Osteoblast (primary cell): ENCODE measurements at places on chromosomes 4 and X. TPM values are rescaled to one million over a fixed set of nuclear protein-coding genes. Genes with fewer than 3 reads are reported as not detected.

GRCh38 chrX:45258731-45259402, 58.2 kb upstream of the DIPK2B start:
- no peak for DNase-seq

- DNase-seq: no peak
Observed at GRCh38 chrX:17415242-17415810, 40.3 kb downstream of the NHS start.

- no peak for DNase-seq
Observed at GRCh38 chrX:42732506-42732905, 45.5 kb downstream of the PPP1R2C start.

- no peak for DNase-seq
Observed at GRCh38 chrX:26762253-26762652, 546.3 kb downstream of the MAGEB5 start.

DNA sequence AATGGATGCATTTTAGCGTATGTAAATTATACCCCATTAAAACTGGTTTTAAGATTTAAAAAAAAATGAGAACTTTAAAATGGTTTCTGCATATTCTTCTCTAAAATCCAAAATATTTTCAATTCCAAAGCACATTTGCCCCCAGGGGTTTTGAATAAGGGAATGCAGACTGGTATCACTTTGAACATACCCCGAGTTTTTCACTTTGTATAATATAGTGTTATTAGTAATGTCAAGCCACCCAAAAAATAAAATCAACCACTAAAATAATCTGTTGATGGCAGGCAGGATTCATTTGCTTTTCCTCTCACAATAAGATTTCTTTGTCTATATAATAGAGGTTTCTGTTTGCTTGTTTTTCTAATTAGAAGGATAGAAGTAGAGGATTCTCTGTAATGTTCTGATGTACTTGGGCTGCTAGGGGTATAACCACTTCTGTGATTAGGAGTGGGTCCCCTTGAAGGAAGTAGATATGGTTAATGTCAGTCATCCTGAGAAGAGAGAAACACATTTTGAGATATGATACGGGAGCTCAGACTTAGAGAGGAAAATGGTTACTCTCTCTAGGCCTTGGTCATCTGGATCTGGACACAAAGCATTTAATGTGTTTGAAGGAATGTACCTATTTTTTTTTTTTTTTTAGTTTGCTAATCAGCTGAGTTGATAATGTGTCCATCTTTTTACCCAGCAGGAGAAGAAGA, 9.3 kb upstream of the LIN54 start:
- peak; percentile 43 for DNase-seq

DNA sequence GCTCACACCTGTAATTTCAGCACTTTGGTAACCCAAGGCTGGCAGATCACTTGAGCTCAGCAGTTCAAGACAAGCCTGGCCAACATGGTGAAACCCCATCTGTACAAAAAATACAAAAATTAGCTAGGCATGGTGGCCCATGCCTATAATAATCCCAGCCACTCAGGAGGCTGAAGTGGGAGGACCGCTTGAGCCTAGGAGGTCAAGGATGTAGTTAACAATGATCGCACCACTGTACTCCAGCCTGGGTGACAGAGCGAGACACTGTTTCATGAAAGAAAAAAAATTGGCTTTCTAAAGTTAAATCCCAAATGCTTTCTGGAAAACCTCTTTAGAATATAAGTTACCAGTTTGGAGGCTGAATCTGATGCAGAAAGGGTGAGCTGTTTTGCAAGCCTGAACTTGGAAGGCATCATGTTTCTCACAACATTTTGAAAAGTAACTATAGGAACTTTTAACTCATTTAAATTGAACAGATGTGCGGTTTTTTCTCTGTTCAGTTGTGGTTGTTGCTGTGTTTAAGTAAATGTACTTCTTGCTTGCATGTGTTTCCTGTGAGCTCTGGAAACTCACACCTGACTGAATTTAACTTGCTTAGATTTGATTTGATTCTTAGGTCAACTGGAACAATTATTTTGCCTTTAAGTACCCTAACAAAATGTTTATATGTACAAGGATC, 39.8 kb upstream of the TMEM131L start:
- DNase-seq: peak; percentile 4

GRCh38 chr4:74364652-74365491, at the start of gene EREG:
Gene EREG (plus strand): TSS chr4:74365145. CDS start chr4:74365309, 164 bp downstream.
- DNase-seq: peak; percentile 78

- no peak for DNase-seq
Observed at GRCh38 chr4:24287096-24287495, 297.3 kb downstream of the DHX15 start.

GRCh38 chr4:70179811-70180210, 15.7 kb upstream of the ODAM start:
- DNase-seq: no peak

Gene KIAA1210
- not detected in 2 replicates for total RNA-seq

Gene OCIAD1
- total RNA-seq: 78.2 and 87.5 TPM in 2 replicates
